SIG-M5 (cell line): ENCODE measurements at places on chromosomes 3 and 15.

- DNase-seq = no peak
Measured at GRCh38 chr3:178350763-178351162, 185.5 kb upstream of the KCNMB2 start.

GRCh38 chr3:127253491-127253890 is 34.4 kb downstream of the PRR20G start:
- DNase-seq = no peak

GRCh38 chr3:53502737-53503136 is 8.3 kb downstream of the CACNA1D start:
- no peak for DNase-seq

- DNase-seq = no peak
Measured at GRCh38 chr3:158918008-158918407, 116.2 kb downstream of the MFSD1 start.

GRCh38 chr15:56919609-56920366 is 1.3 kb downstream of the TCF12 start:
- DNase-seq = no peak

DNA sequence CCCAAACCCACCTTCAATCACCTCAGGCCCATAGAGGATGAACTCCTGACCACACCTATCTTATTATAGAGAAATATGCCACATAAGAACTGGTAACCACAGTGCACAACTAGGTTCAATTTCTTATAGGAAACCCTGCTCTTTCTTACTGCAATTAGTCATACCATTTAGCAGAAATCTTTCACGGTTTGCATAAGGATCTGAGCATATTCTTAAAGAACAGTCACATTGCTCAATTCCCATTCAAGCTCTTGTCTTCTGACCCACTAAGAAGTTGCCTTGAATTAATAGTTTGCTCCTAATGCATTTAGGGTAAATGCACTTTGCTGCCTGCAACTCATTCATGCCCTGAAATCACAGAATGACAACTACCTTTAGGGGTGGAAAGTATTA is 9.2 kb downstream of the ERC2 start:
- DNase-seq = no peak

DNA sequence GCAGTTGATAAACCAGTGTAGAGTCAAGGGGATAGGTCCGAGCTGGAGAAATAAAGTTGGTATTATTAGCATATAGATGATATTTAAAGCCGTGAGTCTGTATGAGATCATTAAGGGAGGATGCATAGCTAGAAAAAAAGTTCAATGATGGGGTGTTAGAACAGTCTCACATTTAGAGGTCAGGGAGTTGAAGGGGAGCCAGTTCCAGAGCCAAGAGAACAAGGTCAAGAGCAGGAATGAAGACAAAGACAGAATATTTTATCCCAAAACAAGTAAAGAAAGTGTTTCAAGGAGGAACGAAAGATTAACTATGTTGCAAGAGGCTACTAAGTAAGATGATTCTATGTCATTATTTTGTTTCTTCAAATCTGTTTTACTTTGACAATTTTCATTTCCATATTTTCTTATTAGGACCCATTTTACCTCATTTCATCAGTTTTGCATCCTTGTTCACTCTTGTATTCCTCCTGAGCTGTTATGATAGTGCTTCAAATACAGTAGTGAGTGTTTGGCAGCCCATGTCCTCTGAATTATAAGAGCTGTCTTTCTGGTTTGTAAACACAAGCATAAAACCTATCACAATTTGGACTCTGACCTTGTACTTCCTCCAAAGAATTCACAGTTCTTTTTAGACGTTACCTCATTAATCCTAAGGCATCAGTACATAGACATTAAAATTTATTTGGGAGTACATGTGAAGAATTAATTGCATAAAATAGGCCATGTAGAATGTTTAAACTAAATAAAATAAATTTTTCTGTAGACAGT is 695.7 kb upstream of the NECTIN3 start:
- DNase-seq = no peak

DNA sequence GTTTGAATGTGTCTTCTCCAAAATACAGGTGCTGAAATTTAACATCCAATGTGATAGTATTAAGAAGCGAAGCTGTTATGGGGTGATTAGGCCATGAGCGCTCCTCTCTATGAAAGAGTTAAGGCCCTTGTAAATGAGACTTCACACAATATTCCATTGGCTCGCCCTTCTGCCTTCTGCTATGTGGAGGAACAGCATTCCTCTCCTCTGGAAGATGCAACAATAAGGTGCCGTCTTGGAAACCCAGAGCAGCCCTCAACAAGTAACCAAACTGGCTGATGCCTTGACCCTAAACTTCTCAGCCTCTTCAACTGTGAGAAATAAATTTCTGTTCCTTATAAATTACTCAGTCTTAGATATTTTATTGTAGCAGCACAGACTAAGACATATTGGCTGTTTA is 874.6 kb downstream of the ROBO1 start:
- no peak for DNase-seq

DNA sequence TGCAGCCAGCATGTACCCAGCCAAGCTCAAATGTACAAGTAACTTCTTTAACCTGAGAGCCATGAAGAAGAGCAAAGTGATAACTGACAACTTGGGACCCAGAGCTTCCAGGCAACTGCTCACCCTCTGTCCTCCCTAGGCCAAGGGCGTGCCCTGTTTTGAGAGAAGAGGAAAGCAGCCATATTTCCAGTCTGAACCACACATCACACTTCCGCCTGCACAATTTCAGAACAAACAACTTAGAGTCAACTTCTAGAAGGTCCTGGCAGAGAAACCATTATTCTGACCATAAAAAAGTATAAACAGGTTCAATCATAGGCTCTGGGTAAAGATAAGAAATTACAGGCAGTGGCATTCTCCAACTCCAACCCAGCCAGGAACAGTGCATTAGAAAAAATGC is 50.1 kb downstream of the ITGB5 start:
- no peak for DNase-seq

DNA sequence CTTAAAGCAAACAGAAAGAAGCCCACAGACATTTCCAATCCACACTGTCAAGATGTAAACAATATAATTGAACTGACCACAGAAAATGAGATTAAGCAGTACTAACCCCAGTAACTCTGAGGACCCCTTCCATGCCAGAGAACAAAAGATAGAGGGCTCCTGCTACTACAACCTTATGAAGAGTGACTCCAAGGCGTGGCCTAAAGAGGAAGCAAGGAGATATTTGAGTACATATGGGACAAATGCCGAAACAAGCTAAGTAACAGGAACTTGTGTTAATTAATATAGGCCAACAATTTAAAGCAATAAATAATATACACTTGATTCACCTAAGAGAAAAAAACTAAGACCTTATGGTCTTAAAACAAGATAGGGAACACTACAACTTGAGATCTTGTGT is 25.0 kb upstream of the VPS39 start:
- DNase-seq = no peak

DNA sequence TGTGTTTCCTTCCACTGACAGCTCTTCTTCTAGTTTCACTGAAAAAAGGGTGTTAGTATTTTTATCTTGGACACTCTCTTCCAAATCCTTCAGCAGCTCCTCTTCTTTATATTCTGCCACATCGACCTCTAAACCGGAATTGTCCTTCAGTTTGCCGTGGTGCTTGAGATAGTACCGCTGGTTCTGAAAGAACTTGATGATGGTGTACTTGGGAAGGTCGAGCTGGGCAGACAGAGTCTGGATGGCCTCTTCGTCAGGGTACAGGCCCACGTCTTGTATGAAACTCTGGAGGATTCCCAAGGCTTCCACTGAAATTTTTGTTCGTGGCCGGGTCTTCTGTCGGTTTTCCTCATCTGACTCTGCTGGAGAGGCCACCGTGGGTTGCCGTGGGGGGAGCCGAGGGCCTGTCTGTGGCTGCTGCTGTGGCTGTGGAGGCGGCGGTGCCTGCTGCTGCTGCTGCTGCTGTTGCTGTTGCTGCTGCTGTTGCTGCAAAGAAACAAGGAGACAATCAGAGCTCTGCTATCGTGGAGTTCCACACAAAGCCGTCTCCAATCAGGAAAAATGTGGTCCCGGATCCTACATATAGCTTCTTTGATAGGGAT is 75.8 kb downstream of the SATB1 start:
- DNase-seq = no peak

GRCh38 chr15:72365844-72366243 is 10.0 kb downstream of the HEXA start:
- peak; percentile 31 for DNase-seq

DNA sequence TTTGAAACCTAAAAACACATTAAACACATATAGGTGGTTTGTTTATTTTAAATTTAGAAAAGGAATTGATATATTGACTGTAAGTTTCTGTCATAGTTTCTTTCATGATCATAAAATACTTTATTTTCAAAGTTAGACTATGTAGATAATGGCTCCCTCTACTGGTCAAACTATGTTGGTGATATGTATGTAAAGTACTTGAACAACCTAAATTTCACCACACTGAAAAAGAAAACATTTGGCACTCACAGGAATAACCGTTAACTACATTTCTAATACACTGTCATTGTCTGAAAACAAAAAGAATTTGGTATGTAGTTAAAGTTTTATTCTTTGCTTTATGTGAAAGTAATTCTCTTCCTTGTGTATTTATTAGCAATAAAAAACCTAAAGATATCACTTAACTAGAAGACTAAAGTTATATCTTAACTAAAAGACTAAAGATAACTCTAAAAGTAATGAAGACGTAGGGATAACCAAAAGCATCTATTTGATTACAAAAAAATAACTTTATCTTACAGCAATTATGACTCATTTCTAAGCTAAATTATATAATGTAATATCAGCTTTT is 427.5 kb downstream of the VGLL3 start:
- DNase-seq = no peak

DNA sequence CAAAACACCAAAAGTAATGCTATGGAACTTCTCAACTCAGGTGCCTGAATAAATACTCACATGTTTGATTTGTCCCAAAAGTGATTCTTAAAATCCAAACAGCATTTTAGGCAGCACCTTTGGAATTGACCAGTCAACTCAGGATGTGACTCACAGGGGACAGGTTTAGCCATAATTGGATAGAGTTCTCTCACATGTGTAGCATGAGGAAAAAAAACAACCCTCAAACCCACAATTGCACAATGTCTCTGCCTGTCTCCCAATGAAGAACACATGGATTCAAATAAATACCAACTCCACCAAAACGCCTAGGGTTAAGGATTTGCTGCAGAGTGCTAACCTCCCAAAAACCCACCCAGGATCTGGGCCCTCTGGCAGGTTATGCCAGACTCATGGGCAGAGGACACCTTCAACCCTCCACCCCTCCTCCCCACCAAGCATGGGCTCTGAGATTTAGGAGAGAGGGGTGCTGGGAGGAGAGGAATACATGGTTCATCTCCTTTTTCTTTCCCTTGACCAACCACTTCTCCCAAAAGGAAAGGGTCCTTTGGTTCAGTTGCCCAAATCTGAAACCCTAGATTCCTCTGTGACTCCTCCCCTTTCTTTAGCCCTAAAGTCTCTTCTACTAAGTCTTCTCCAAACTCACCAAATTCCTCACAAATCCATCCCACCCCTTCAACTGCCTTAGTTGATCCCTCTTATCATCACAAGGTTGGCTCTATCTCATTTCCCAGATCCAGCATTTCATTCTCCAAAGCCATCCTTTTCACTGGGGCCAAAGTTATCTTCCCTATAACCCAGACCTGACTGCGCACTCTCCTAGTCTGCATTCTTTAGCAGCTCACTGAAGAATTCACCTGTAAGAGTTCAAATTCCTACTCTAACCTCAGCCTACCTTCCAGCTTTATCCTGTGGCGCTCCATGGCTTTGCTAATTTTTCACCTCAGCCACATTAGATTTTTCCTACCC is 7.7 kb downstream of the RYK start:
- DNase-seq = no peak

GRCh38 chr3:62128051-62128450 is 245.3 kb downstream of the FEZF2 start:
- DNase-seq = no peak

DNA sequence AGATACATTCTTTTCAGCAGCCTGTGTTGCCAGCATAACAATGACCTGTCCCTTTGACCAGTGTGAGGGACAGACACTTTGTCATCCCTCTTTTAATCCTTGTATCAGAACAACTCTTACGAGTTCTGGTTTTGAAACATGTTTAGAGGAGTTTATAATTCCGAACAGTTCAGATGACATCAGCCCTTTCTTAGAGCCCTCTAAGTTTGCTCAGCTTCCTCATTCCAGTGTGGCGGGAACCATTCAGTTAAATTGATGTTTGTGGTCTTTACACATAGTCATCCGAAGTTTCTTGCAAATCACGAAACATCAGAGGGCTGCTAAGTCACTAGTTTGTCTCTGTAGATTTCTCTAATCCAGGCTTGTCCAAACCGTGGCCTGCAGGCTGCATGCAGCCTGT is 102.5 kb downstream of the AKAP13 start:
- DNase-seq = peak; percentile 22

DNA sequence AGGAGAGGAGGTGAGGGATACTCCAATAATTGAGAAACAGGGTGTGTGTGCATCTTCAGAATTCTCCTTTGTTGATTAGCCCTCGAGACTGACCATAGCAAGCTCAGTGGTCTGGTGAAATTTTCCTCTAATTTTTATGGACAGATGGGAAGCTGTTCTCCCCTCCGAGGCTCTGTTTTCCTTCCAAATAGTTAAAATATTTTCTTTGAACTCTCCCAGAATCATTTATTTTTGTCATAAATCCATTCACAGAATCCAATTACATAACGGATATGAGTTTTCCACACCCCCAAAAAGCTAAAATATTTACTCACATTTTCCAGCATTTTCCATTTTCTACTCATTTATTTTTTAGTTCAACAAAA is 36.5 kb downstream of the QTRT2 start:
- DNase-seq = no peak
